ENCODE measurements at places on chromosomes 5 and 9.

DNA sequence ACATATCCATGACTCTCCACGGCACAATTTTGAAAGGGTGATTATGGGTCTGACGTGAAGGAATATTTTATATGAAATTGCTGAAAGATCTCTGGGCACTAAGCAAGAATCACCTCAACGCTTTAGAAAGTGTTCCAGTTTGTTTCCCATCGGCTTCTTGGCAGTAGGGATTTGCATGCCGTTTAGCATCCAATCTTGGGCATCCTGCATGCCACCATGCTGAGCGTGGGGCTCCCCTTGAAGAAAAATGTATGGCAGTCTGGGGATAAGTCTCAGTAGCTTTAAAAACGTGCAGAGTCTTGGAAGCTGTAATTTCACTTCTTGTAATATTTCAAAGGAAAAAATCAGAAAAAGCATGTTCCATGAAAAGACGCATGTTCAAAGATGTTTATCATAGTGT is 151.7 kb downstream of the DMRT2 start:
- no peak for DNase-seq

DNA sequence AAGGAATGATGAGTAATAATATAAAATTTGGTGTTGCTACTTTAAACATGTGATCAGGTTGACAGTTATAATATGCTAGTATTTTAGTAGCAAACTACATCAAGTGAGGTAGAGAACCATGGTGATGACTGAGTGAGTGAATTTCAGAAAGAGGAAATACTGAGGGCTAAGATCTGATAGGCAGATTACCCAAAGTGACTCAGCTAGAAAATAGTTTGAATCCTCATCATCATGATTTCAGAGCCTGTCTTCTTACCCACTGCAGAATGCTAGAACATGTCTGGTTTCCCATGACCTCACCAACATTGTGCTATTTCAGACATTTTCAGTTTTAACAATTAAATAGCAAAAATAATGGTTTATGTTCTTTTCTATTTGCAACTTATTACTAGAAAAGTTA is 602.1 kb downstream of the TAF11L14 start:
- DNase-seq = no peak

GRCh38 chr5:65769539-65769938 is 47.5 kb downstream of the NLN start:
- no peak for DNase-seq

DNA sequence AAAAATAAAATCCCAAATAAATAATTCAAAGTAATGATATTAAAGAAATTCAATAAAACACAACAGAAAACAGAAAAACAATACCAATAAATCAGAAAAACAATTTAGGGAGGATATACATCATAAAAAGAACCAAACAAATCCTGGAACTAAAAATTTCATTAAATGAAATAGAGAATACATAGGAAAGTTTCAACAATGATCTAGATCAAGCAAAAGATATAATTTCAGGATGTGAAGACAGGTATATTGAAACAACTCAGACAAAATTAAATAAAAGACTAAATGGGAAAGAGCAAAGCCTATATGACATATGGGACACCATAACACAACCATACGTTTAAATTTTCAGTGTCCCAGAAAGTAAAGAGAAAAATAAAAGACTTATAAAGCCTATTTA is 85.1 kb upstream of the GHR start:
- DNase-seq = no peak

DNA sequence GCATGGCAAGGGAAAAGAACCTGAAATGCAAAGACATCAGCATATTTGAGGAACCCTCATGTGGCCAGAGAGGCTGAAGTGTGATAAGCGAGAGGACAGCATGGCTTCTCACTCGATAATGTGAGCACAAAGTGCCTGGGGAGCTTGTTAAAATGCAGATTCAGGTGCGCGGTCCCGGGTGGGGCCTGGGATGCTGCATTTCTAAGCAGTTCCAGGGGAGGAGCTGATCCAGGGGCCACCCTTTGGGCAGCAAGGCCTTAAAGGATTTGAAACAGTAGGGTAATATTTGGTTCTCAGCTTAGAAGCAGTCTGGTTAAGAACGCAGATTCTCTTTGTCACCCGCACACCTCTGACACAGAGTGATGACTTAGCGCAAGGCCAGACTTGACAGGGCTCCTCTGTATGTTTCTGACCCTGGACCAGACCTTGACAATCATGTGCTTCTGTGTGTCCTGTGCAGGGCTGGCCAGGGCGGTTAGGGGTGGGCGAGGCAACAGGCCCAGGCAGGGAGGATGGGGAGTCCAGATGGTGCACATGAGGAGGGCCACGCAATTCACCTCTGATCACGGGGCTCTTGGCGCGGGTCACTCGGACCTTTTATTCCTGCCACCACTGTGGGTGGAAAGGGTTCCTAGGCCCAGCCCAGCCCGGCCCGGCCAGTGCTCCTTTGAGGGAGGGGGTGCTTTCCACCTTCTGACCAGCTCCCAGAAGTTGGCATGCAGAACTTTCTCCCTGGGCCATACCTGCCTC is 62.8 kb upstream of the TBC1D2 start:
- no peak for DNase-seq

- DNase-seq = no peak
Observed at GRCh38 chr9:86541014-86541570, 186.9 kb upstream of the TUT7 start.

DNA sequence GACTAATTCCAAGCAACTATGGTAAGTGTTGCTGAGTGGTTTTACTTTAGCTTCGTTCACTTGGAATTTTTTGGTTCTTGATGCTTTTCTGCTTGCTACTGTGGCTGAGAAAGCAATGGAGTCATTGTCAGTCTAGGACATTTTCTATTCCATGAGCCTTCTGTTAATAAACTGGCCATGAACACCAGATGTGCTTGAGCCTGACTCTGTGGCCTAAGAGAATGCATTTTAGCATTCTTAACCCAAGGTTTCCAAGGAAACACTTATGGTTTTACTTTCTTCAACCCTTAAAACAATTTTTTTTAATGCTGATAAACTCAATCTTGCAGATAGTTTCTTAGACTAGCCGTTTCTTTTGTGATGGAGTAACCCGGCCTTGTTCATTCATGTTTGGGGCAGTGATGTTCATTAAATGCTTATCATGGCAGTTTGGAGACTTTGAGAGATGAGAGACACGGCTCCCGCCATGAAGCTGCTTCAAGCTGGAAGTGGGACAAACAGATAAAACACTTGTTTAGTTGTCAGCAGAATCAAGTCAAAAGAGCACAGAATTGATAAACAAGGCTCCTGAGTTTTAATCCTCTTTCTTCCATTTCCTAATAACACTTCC is 42.4 kb downstream of the OSTF1 start:
- no peak for DNase-seq

DNA sequence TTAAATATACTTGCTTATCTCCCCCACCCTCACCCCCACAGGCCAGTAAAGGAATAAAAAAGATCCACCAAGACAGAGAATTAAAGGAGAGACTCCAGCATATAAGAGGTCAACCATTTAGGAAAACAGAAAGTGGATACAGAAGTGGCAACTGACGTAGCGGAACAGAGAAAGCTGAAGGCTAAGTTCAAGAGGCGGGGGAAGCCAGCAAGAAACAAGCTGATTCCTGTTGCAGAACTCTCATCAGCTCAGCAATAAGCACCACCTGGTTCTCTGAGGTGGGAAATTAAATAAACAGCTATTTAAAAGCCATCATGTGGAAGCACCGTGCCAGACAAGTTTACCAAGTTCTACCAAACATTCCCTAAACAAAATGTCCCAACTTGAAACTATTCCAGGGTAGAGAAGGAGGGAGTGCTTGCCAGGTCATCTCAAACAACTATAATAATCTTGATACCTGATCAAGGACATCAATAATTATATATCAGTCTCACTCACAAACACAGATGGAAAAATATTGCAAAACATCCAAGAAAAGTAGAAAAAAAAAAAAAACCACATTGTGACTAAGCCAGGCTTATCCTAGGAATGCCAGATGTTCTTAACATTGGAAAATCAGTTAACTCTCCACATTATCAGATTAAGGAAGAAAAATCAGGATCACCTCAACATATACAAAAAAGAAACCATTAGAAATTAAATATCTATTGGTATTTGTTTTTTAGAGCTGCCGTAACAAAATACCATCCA is 7.3 kb upstream of the ARL15 start:
- DNase-seq = no peak

DNA sequence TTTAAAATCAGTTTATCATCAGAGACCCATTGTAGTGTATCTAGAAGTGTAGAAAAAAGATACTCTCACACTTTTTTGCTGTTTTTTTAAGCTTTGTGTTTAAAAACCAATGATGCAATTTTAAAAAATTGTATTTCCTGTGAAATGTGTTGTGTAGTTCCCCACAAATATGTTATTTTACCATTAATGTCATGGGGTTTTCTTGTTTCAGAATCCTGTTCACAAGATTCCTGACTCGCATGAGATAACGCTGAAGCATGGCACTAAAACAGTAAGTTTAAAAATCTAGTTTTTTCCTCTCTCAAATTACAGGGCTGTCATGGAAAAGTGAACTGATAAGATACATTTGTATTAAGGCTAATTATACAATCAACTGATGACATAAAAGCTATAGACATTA is 58.6 kb downstream of the WDR70 start:
- no peak for DNase-seq

DNA sequence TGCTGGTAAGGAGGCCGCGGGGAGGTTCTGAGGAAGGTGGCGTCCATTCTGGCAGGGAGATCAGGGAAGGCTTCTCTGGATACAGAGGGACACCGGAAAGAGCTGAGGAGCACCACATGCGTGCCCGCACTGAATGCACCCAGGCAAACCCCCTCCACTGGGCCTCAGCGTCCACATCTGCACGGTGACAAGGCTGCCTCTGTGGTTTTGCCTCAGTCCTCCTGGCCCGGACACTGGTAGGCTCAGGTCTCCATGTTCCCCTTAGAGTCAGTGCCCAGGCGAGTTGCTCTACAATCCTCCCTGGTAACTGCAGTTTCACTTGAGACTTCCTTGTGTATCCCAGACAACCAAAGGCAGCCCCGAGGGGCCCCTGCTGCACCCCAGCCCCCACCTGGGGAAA is 173.3 kb downstream of the MELK start:
- no peak for DNase-seq

GRCh38 chr5:8601831-8602354 is 732.9 kb downstream of the MTRR start:
- DNase-seq = no peak

GRCh38 chr5:143425835-143426234 is 22.3 kb upstream of the NR3C1 start:
- no peak for DNase-seq

DNA sequence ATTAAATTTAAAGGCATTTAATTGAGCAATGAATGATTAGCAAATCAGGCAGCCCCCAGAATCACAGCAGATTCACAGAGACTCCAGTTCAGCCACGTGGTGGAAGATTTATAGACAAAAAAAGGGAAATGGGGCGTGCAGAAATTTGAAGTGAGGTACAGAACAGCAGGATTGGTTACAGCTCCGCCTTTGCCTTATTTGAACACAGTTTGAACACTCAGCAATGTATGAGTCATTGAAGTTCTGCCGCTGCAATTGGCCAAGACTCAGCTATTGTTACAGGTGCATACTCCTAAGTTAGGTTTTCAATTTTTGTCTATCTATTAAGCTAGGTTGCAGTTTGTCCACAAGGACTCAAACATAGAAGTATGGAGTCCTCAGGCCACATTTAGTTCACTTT is 157.7 kb upstream of the SLC12A2 start:
- no peak for DNase-seq

GRCh38 chr5:43636076-43636475 is 33.1 kb downstream of the NNT start:
- DNase-seq = no peak

DNA sequence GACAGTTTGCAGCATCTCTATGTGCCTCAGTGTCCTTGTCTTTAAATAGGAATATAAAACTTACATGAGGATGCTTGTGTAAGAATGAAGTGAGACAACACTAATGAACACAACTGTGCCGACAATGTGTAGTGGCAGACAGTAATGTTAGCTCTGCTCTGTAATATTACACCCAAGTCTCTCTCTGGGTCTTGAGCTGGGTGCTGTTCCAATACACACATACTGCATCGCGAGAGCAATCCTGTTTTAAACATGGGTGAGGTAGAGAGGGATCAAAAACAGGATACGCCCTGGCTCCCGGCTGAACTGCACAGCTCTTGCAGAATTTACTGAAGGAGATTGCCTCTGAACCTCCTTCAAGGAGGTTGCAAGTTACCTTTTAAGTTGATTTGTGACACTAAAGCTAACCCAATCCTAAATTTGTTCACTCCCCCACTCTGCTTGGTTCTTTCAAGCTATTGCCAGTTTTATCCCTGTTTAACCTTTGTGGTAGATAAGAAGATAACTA is 155.2 kb upstream of the ISL1 start:
- DNase-seq = no peak

DNA sequence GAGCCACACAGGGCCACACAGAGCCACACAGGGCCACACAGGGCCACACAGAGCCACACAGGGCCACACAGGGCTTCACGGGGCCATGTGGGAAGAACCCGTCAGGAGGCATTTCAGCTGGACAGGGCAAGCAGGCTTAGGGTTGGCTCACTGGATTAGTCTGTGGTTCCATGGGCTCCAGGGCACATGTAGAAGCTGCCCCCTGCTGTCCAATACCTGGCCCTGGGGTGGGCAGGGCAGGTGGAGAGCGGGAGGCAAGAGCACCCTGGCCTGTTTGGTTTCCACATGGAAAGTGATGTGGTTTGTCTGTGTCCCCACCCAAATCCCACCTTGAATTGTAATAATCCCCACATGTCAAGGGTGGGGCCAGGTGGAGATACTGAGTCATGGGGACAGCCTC is 16.4 kb upstream of the LPCAT1 start:
- DNase-seq = no peak

- DNase-seq = no peak
Observed at GRCh38 chr5:116699332-116699731, 124.7 kb upstream of the SEMA6A start.

GRCh38 chr9:132982458-132982857 is 4.0 kb downstream of the GFI1B start:
- no peak for DNase-seq

GRCh38 chr9:120936764-120937122 is 10.1 kb upstream of the TRAF1 start:
- no peak for DNase-seq

- no peak for DNase-seq
Observed at GRCh38 chr9:75101004-75101588, 12.8 kb downstream of the OSTF1 start.

- no peak for DNase-seq
Observed at GRCh38 chr9:8600914-8601680, 801.5 kb upstream of the DMAC1 start.

DNA sequence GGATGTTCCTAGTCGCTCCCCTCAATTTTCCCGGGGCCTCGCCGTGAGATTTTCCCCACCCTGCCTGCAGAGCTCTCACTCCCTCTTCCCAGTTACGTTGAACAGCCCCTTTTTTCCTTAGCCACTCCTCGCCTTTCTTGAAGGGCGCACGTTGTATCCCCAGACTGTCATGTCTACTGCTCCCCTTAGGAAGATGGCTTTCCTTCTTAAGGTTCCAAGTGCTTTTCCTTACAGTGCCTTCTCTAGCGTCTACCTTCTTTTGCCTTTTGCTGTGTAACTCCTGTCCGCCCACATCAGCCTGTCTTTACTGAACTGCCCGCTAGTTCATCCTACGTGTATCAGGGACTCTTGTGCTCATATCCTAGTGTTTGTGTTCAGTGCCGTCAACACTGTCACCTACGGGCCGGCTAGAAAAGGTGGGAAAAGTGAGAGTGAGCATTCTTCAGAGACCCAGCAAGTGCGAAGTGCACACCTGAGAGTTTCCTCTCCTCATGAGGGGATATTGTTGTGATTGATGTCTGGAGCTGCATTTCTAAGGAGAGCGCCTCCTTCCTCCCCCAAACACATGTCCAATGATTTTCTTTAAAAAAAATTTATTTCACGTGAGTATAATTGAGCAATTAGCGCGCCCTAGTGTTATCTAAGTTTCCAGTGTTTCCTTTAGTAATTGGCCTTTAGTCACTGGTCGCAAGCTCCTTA is 764 bp downstream of the CAMLG start:
- no peak for DNase-seq

All from stimulated activated CD4-positive, alpha-beta T cell treated with anti-CD3 and anti-CD28 coated beads, Interleukin-15, amount 100 ng/mL, for 1 hour (primary cell).